ENCODE measurements at places on chromosomes 16 and 17.
A peak's percentile ranks its signal among the peaks of the same experiment; 100 is the strongest.

DNA sequence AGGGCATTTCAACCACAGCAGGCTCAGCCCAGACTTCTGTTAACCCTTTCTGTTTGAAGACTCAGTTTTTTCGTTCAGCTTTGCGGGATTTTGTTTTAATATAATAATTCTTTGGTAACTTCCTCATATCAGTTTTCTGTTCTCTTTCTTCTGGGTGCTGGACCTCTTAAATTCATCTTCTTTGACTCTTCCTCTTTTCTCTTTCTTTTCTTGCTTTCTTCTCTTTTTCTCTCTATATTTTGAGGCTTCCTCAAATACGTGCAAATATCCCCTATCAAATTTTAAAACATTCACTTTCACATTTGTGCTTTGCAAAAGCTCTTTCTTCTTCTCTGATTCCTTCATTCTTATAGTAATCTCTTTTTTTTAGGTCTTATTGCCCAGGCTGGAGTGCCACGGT is 136.3 kb downstream of the HS3ST3B1 start:
- no peak for DNase-seq

GRCh38 chr17:19546289-19547065 is 12.8 kb downstream of the SLC47A1 start:
- peak; percentile 6 for DNase-seq

- DNase-seq, result no peak
Measured at GRCh38 chr17:1180958-1181752, 1.4 kb upstream of the ABR start.

GRCh38 chr16:75590920-75591843 is 25.0 kb downstream of the GABARAPL2 start:
- DNase-seq, result no peak

DNA sequence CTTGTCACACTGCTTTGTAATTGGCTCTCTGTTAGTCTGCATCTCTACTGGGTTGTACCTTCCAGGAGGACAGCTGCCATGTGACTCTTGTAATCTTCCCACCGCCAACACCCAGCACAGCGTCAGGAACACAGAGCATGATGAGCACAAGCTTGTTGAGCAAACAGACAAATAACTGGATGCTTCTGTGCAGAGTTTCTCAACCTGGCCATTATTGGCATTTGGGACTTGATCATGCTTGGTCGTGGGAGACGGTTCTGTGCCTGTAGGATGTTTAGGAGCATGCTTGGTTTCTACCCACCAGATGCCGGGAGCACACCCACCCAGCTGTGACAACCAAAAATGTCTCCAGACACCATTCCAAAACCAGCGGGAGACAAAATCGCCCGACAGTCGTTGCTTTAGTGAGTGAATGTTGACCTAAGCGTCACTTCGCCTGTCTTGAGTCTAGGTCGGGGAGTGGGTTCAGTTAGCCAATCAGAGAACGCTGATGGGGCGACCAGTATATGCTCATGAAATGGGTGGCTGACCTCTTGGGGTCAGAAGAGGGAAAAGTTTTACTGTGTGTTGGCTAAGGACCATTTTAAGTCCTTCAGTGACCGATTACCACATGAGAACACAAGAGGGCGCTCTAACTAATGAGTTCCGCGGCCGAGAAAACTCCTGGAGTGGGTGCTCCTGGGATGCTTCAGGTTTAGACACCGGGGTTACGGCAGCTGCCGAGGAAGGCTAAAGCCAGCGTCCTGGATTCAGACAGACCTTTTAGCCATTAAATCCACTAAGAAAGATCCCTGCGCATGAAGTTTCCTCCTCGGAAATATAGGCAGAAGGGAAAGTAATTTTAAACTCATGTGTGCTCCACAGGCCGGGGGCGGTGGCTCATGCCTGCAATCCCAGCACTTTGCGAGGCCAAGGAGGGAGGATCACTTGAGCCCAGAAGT is 57.8 kb upstream of the TEX2 start:
- DNase-seq, result peak; percentile 66

- no peak for DNase-seq
Measured at GRCh38 chr17:6701719-6702118, 11.4 kb downstream of the SLC13A5 start.

- no peak for DNase-seq
Measured at GRCh38 chr17:4256952-4257351, 6.8 kb downstream of the ANKFY1 start.

DNA sequence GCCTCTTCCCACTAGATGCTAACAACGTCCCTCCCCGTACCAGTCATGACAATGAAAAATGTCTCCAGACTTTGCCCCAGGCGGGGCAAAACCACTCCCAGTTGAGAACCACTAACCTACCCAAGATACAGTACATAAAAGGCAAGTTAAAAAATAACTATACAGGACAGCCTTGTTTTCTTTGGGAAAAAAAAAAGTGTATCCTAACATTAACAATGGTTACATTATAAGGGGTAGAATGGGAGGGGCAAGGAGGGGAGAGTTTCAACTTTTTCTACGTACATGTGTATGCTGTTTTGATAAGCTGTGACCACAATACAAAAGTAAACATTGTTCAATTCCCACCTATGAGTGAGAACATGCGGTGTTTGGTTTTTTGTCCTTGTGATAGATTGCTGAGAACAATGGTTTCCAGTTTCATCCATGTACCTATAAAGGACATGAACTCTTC is 94.9 kb downstream of the TOX3 start:
- DNase-seq, result no peak

DNA sequence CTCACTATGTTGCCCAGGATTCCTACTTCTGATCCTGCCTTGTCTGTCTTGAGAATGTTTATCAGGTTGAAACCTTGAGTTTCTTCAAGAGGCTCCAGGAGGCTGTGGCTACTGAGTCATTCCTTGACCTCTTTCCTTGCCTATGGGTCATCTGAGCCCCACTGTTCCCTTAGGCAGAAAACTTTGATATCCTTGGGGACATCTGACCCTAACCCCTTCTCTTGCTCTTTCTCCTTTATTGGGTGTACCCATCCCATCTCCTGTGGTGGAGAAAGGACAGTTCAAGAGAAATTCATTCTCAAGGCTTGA is 12.5 kb downstream of the ARL4D start:
- no peak for DNase-seq

GRCh38 chr16:76732894-76733293 is 455.7 kb downstream of the CNTNAP4 start:
- no peak for DNase-seq

DNA sequence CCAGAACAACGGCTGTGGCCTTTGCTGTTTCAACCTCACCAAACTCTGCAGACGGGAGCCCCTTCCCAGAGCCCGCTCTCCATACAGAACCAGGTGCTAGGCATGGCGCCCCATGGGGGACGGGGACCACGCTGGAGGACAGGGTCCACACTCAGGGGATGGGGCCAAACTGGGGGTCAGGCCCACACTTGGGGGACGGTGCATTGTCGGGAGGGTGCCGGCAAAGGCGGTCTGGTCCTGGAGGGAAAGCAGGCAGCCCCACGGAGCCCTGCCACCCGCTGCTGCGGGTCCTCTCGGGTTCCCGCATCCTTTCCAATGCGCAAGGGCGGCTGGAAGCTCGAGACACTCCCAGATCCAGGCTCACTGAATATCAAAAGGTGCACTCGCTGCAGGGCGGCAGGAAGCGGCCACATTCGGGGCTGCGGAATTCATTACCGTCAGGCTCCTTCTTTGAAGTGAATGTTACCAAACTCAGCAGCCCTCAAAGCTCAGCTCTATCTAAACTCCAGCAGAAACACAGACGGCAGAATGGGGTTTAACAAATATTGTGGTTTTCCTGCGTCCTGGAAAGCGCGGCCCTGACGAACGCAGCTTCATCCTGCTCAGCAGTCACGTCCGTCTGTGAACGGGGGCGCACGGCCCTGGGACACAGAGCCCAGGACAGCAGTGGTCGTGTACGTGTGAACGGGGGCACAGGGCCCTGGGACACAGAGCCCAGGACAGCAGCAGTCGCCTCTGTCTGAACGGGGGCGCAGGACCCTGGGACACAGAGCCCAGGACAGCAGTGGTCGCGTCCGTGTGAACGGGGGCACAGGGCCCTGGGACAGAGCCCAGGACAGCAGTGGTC is 41.3 kb downstream of the LMF1 start:
- no peak for DNase-seq

DNA sequence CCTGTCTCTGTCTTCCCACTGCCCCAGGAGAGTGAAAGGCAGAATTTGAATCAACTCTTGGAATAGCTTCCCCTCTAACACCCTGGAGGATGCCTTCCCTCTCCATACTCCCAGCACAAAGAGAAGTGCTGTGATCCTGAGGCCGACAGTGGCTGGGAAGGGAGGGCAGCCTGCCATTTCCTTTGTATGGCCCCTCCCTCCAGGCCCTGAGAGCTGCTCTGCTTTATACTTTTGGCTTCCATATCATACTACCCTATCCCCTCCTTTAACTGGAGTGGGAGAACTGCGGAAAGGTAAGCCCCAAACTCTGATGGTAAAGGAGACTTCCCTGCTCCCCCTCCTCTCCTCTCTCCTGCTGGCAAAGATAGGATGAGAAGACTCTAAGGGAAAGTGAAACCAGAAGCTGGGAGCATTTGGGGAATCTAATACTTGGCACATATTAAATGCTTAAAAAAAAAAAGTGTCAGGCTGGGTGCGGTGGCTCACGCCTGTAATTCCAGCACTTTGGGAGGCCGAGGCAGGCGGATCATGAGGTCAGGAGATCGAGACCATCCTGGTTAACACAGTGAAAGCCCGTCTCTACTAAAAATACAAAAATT is 4.1 kb upstream of the MED24 start:
- DNase-seq, result no peak

DNA sequence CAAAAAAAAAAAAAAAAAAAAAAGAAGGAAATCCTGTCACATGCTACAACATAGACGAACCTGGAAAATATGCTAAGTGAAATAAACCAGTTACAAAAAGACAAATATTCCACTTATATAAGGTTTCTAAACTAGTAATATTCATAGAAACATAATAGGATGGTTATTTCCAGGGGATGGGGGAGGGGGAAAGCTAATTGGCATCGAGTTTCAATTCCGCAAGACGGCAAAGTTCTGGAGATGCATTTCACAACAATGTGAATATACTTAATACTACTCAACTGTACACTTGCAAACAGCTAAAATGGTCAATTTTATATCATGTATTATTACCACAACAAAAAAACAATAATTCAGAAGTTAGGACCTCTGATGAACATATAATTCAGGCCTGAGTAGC is 37.9 kb upstream of the ABCA9 start:
- no peak for DNase-seq

DNA sequence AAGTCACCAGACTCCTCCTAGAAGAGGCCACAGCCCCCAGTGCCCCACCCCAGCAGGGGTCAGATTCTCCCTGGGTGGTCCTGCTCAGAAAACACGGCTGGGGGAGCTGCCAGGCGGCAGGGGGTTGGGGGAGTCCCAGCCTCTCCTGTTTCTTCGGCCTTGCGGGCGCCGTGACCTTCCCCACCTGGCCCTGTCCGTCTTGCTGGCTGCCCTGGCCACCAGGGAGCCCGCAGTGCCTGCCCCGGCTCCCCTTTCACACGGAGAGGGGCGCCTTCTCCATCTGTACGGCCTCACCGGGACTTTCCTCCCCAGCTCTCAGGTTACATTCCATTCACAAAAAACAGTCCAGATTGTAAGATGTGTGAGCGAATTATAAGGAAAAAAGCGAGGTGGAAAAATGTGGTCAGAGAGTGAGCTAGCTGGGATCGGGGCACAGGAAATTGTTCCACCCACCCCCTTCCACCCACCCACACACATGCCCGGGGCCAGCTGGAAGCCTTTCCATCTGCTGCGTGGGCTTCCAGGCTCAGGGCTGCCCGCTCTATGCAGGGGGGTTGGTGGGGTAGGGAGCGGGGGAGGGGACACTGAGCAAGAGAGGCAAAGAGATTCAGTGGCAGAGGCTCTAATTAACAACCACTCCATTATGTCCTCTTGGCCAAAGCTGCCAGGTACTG is 14.6 kb upstream of the CIBAR2 start:
- no peak for DNase-seq

DNA sequence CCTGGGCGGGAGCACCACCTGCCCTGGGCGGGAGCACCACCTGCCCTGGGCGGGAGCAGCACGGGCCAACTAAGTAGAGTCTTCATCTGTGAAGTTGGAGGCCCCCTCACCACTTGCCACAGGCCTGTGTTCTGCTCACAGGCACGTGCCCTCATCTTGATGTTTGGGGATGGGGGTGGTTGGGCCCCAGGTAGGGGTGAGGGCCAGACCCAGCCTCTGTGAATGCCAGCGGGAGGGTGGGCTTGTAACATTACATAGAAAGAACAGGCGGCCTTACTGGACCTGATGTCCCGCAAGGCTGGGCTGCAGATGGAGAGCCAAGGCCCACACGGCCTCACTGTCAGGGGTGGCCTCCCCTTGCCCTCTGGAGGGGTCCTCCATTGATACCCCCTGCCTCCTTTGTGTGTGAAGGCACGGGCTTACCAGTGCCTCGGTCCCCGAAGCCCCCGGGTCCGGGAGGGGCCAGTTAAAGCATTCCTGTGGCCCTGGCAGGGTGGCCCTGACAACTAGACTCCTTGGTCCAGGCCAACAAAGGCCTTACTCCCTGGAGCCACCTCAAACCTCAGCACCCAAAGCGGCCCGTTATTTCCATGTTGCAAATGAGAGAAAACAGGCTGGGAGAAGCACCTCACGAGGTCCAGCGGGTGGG is 1.1 kb upstream of the SLC16A3 start:
- no peak for DNase-seq

- DNase-seq, result no peak
Measured at GRCh38 chr17:40903129-40903847, 18.2 kb upstream of the KRT20 start.

GRCh38 chr17:76631821-76632565 is 11.6 kb downstream of the ST6GALNAC1 start:
- DNase-seq, result no peak

DNA sequence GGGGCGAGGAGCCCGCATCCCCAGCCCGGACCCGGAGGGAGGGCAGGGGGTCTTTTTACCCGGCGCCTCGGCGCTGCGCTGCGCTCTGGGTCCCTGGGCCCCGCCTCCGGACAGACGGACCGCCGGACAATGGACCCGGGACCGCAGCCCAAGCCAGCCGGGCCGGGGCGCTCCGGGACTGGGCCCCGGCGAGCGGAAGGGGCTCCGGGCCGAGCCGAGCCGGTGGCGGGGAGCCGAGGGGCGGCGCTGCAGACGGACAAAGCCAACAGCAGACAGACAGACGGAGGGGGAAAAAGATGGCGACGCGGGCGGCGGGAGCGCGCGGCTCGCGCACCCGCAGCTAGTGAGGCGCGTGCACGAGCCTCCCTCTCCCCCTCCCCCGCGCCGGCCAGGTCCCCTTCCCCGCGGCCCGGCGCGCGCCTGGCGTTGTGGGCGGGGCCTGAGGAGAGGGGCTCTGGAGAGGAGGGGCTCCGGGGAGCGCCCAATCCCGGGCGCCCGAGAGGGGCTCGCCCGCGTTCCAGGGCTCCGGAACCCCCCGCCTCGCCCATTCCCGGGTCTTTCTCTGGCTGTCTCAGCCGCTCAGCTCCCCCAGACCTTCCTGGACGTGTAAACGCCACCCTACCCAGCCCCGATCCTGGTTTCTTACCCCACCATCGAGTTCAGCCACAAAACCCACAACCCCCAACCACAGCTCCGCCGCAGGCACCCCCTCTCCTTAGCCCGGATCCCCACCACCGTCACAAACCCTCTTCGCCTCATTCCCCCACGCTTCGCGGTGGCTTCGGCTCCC is at the start of gene ZNF821:
Gene ZNF821, minus strand, starts transcription at position 334 of the 790 bp plus-strand sequence. CDS start 4,236 bp downstream, outside the sequence.
- DNase-seq, result peak; percentile 61

DNA sequence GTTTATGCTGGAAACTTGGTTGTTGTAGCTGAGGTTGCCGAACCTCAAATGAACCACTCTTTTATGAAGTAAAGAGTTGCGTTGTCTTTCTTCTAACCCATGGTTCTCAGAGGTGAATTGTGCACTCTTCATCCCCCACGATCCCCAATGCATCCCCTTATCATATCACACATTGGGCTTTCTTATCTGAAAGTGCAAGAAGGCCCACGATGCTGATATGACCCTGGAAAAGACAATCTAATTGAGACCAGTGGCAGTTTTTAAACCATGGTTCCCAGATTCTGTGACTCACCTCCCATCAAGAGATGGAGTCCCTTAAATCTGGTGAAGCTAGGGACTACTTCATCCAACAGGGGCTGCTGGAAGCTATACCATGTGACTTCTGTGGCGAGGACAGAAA is 156.3 kb upstream of the IRX3 start:
- no peak for DNase-seq
